ENCODE measurements at places on chromosomes 4 and X.

- no peak overlapping the region for H3K4me3 ChIP-seq
- H3K4me1 ChIP-seq: peaks cover 6% of the 10 kb centered on the region
- no peak for DNase-seq
- no peak overlapping the region for H3K27ac ChIP-seq
- no peaks in the 10 kb centered on the region for H3K36me3 ChIP-seq
- H3K27me3 ChIP-seq: no peaks in the 10 kb centered on the region
Measured at GRCh38 chr4:126174627-126175026, 859.9 kb downstream of the FAT4 start.

GRCh38 chr4:44056721-44057151, 391.9 kb downstream of the KCTD8 start:
- H3K27me3 ChIP-seq: no peaks in the 10 kb centered on the region
- H3K4me3 ChIP-seq: no peak overlapping the region
- no peaks in the 10 kb centered on the region for H3K36me3 ChIP-seq
- H3K4me1 ChIP-seq: no peaks in the 10 kb centered on the region

GRCh38 chr4:14079601-14080000, 452.1 kb upstream of the BOD1L1 start:
- no peak overlapping the region for H3K4me3 ChIP-seq
- no peak overlapping the region for H3K27ac ChIP-seq

- DNase-seq: peak; percentile 79
- no peaks in the 10 kb centered on the region for H3K27me3 ChIP-seq
- H3K27ac ChIP-seq: peak overlapping the region; percentile 93
- no peaks in the 10 kb centered on the region for H3K4me1 ChIP-seq
- peak overlapping the region; percentile 83 for H3K4me3 ChIP-seq
- H3K36me3 ChIP-seq: peaks cover 25% of the 10 kb centered on the region
Measured at GRCh38 chrX:38805432-38806389, 4.5 kb downstream of the MID1IP1 start.

GRCh38 chrX:50920132-50920531, 9.6 kb downstream of the BMP15 start:
- no peaks in the 10 kb centered on the region for H3K4me1 ChIP-seq
- H3K27me3 ChIP-seq: peaks cover 64% of the 10 kb centered on the region
- no peak overlapping the region for H3K27ac ChIP-seq
- no peaks in the 10 kb centered on the region for H3K36me3 ChIP-seq

GRCh38 chrX:52874661-52875060, 6.8 kb upstream of the XAGE3 start:
- H3K4me1 ChIP-seq: no peaks in the 10 kb centered on the region
- H3K27ac ChIP-seq: no peak overlapping the region
- H3K4me3 ChIP-seq: no peak overlapping the region
- peaks cover 99% of the 10 kb centered on the region for H3K27me3 ChIP-seq

DNA sequence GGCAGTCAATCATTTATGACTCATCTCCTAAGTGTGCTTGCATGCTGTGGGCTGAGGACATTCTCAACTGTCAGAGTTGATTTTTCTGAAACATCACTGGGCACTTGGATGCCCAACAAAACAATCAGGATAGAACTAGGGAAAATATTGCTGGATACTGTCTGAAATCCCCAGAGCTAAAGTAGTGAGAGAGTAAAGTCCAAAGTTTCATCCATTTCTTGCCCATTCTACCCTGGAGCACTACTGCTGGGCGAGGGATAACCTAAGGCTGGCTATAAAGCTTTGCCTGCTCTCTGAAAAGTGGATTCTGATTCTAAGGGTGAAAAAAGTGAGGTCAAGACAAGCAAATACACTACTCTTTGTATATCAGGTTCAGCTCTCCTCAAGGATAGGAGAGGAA, 279.6 kb upstream of the EDA2R start:
- H3K36me3 ChIP-seq: no peaks in the 10 kb centered on the region
- H3K4me1 ChIP-seq: no peaks in the 10 kb centered on the region
- H3K27ac ChIP-seq: no peak overlapping the region
- no peaks in the 10 kb centered on the region for H3K27me3 ChIP-seq

GRCh38 chr4:179051206-179051605, 1609.0 kb upstream of the AGA start:
- H3K4me1 ChIP-seq: no peaks in the 10 kb centered on the region
- no peaks in the 10 kb centered on the region for H3K27me3 ChIP-seq
- no peak overlapping the region for H3K4me3 ChIP-seq
- H3K36me3 ChIP-seq: no peaks in the 10 kb centered on the region

DNA sequence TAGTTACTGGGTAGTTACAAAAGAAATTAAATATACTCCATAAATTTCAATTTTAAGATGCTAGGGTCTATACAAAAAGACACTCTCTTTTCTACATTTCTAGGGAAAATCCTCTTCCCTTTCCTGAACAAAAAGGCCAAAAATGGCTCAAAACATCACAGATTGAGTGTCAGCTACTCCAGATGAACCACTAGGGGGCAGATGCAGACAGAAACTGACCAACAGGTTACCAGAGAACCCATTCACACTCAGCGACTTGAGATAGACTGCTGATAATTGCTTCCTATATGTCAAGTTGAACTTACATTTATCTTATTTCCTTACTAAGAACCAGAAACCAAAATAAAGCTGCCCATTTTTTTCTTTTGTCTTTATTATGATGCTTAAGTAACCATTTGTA, 83.4 kb upstream of the MID1IP1 start:
- no peaks in the 10 kb centered on the region for H3K36me3 ChIP-seq
- DNase-seq: peak; percentile 35
- peaks cover 16% of the 10 kb centered on the region for H3K27me3 ChIP-seq
- H3K4me1 ChIP-seq: no peaks in the 10 kb centered on the region
- H3K4me3 ChIP-seq: no peak overlapping the region

Data from MCF 10A (cell line).